ENCODE measurements at places on chromosomes 2 and 18.

DNA sequence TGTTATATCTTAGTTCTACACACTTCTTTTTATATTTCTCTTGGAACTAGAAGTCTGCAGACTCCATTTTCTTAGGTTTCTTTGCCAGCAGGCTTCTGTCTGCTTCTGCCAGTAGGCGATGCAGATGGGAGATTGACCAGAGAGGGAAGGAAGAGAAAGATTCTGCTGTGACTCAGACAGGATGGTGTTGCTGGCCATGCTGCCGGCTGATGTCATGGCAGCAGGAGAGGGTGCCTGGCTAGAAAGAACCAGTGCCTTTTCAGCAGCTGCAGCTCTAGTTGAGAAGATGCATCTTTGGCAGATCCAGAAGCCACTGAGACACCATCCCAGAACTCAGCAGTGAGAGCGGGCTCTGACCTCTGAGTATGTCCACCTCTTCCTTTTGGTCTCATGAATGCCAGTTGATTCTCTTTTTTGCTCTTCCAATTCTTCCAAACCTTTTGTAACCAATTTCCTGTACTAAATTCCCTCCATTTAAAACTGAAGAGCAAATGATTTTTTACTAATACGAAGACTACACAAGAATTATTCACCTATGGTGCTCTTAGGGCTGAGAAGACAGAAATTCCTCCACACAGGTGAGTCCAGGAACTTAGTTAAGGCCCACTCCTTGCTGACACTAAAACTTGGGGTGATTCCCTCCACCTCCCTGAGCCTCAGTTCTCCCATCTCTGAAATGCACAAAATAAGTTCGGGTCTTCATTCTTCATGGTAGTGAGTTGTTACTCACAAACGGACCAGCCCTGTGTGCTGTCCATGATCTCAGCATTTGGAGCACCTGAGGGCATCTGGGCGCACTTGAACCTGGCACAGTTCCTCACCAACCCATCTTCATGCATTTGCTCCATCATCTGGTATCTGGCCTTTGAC is 200.7 kb downstream of the MYCN start:
- DNase-seq, result no peak

GRCh38 chr2:160730296-160730995 is 236.8 kb upstream of the RBMS1 start:
- DNase-seq, result no peak

GRCh38 chr2:221429741-221430491 is 142.2 kb downstream of the EPHA4 start:
- no peak for DNase-seq

- no peak for DNase-seq
Observed at GRCh38 chr2:99615247-99615771, 125.5 kb upstream of the REV1 start.

GRCh38 chr2:30871440-30871839 is 64.2 kb upstream of the CAPN13 start:
- DNase-seq, result no peak

- DNase-seq, result no peak
Observed at GRCh38 chr2:223269386-223269785, 217.4 kb downstream of the KCNE4 start.

DNA sequence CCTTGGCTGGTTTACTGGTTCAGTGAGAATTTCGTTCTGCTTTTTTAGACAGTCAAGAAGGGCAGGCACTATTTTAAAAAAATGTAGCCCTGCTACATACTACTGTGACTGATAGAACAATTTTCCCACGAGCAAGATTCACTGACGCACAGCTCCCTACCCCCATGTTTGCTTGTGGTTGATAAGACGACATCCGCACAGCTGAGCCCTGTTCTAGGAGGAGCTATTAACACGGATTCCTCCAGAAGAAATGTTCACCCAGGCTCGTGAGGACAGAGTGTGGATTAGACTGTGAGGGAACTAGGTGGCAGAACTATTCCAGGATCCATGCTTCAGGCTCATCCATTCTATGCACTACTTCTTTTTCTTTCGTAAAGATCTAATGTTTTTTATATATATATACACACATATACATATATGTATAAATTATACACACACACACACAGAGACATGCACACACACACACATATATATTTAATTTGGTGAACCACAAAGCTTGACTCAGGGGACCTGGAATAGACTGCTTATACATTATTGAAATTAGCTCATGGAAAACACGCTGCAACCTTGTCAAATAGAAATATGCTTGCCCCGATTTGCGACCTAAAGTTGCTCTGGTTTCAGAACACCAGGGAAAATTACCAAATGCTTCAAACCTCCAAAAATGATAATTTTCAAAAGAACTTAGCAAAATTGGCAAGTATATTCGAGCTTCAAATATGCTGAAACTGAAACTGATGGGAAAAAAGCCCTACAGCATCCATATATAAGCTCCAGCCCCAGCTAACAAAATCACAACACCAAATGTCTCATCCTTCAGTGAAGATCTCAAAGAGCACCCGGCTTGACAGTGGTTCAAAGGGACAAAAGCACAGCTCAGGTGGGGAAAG is 370.4 kb downstream of the SOCS6 start:
- no peak for DNase-seq

DNA sequence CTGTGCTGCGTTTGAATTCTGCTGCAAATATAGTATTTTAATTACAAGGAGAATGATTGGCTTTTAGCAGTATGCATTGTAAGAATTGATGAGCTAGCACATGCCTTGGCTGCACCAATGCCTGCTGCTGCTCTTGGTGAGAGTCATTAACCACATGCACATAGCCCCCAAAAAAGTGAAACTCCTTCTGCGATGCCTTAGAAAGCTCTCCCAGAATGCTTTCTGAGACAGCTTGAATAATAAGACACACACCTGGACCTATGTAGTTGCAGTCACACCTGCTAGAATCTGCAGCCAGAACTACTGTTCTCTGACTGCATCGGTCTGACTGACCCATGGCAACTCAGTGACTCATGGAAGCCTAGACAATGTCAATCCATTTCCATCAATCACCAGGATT is 170.1 kb upstream of the DDX18 start:
- no peak for DNase-seq

DNA sequence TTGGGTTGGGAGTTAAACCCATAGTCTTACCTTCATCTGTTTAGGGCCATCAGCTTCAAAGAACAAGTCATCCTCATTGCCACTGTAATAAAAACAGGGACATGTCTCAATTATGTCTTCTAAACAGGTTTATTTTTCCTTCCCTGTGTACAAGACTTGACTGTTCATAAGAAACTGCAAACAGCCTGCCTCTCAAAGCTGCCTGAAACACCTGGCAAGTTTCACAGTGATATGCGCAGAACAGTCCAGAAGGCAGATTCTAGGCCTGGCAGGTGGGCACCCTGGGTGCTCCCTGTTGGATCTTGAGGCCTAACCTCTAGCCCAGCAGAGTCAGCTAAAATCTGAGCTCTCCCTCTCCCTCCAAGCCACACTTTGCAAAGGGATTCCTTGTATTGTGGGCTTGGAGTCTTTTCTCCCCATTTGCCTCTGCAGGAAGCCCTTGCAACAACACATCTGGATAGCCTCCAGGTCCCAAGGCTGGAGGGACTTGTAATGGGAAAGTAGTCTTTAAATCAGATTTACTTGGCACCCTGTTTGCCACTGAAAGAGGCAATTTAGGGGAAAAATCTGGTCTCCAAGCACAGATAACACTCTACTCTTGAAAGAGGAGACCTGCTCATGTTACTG is 930 bp downstream of the IL1B start:
- no peak for DNase-seq

- DNase-seq, result no peak
Observed at GRCh38 chr2:179429060-179429471, 164.4 kb upstream of the SESTD1 start.

DNA sequence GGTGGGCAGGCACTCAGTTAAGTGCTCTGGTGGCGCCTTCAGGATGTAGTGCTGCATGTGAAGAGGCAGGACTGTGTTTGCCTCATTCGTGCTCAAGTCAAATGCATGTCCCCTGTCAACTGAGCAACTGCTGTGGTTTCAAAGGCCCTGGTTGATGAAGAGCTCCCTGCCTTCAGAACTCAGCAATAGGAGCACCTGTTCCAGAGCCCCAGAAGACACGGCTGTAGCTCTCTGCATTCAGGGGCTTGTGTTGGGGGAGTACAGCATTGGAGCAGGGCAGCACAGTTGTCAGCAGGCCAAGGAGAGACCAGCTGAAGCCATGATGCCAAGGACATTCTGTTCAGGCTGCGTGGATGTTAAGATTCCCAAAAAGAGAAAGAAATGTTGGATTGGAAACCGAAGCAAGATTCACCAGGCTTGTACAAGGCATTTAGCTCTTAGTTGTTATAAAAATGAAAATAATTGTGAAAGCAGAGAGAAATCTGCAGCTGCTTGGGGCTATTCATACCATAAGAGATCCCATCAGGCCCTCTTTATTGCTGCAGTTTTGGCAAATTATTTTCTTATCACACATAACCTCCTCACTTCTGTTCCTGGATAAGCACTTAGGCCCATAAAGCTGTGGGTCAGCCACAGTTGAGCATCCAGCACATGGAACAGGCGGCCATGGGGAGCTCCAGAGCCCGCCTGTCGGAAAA is 252.4 kb upstream of the ZNF521 start:
- no peak for DNase-seq

- no peak for DNase-seq
Observed at GRCh38 chr2:45329045-45329677, 281.9 kb downstream of the SRBD1 start.

DNA sequence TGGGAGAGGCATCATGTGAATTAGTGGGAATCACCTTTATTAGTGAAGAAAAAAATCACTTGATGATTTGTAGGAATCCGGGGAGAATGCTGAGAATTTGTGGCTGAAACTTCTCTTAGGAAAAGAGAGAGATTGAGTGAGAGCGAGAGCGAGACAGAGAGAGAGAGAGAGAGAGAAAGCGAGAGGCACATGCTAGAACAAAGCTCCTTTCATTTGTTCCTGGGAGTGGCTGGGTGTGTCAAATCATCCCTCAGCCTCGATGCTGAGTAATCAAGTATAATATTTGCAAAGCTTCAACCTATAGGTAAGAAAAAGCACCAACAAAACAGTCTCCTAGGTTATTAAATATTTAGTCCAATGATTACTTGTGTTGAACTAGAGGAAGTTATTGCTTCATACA is 4.4 kb upstream of the SERPINB5 start:
- DNase-seq, result no peak

DNA sequence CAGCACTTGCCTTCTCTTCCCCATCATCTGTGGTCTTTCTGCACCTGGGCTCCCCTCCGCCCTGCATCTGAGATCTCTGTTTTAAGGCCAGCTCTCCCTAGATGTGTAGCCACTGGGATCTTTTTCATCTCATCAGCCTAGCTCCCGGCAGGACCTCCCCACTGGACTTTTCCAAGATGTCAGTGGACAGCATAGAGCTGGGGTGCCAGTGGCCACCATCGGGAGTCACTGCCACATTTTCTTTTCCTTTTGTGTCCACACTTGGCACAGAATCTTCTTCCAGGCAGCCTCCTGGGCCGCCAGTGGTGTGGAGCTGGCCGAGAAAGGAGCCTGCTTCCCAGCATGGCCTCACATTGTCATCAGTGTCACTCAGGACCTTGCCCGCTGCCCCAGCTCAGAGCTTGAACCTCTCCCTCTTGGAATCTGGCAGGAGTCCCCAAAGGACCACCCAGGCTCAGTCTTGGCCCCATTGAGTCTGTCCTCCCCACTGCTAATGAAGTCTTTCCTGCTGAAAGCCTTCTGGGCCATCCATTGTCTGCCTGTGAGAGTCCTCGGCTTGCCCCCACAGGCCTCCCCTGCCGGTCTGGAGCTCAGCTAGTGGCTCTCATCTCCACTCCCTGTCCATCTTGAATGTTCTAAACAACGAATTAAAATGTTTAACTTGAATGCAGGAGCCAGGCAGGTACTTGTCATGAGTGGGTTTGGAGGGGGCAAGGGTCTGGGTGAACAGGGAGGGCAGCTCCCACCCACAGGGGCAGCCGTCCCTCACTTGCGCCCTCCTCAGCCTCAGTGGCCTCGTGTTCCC is 324.4 kb downstream of the GBX2 start:
- DNase-seq, result no peak
